ENCODE measurements at places on chromosomes 5 and 9. TPM values are rescaled to one million over a fixed set of nuclear protein-coding genes. Genes with fewer than 3 reads are reported as not detected.
A peak's percentile ranks its signal among the peaks of the same experiment; 100 is the strongest.

NR2F1 gene
- 8.1 TPM for total RNA-seq

DNA sequence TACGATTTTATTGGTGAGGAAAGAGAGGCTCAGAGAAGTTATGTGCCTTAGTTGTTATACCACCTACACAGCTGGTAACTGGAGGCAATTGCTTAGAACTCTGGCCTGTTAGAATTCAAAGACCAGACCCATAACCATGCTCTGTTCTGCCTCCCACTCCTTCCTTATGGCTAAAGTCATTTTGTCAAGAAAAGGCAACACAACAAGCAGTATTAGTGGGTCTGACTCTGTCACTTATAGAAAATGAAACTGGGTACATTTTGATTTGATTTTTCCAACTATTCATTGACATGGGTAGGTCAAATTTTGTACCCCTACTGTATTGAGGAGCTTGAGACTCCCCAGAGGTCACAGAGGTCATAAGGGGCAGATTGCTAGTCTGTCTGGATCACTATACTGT is 44.5 kb upstream of the NR3C1 start:
- no peak overlapping the region for H3K27ac ChIP-seq
- H3K4me1 ChIP-seq, result no peaks in the 10 kb centered on the region
- H3K27me3 ChIP-seq, result no peaks in the 10 kb centered on the region
- no peaks in the 10 kb centered on the region for H3K36me3 ChIP-seq
- no peak for DNase-seq
- no peak overlapping the region for H3K4me3 ChIP-seq

DNA sequence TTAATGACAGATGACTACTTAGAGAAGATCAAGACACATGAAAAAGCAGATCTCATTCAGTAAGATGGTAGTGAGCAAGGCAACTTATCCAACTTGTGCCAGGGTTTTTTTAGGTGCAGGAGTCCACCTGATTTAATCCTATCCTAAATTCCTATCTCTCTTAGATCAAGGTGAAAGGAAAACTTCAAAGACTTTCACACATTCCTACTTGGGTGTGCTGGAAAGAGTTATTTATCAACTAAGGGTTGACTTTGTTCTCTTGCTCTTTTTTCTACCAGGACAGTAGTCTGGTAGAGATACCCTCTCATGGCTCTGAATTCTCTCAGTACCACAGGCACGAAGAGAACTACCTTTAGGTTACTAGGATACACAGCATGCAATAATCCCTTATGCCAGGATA is 18.2 kb downstream of the TUT7 start:
- H3K4me3 ChIP-seq, result no peak overlapping the region
- no peaks in the 10 kb centered on the region for H3K27me3 ChIP-seq
- DNase-seq, result no peak
- H3K36me3 ChIP-seq, result peaks cover 70% of the 10 kb centered on the region
- H3K4me1 ChIP-seq, result no peaks in the 10 kb centered on the region

GRCh38 chr9:34459941-34460340 is 1.3 kb downstream of the DNAI1 start:
- DNase-seq, result no peak
- H3K4me1 ChIP-seq, result no peaks in the 10 kb centered on the region
- H3K4me3 ChIP-seq, result no peak overlapping the region
- no peaks in the 10 kb centered on the region for H3K36me3 ChIP-seq
- no peaks in the 10 kb centered on the region for H3K27me3 ChIP-seq

DNA sequence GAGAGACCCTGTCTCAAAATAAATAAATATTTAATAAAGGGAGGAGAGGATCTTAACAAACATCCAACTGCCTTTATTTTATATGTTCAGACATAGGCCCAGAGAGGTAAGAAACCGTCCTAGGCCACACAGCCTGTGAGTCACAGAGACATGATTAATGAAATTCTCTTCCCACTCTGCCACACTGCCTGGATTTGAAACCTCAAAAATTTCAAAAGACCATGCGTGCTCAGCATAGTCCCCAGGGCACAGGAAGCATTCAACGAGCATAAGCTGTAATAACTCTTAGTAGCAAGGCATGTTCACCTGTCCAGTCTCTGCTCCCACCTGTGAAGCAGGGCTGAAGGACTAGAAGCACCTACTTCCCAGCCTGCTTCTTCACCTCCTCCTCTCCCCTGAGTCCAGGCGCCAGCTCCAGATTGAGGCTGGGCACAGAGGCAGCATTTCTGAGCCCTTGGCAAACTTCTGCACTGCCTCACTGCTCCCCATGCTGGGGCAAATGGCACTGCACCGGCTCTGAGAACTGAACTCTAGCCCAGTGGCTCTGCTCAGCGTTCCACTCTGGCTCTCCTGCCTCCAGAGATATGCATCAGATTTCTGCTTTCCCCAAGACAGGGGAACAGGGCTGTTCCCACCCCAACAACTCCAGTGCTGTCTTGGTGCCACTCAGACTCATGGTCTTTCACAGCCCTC is 1.1 kb downstream of the FAT2 start:
- H3K36me3 ChIP-seq, result no peaks in the 10 kb centered on the region
- no peaks in the 10 kb centered on the region for H3K27me3 ChIP-seq
- H3K27ac ChIP-seq, result no peak overlapping the region
- H3K4me1 ChIP-seq, result no peaks in the 10 kb centered on the region
- no peak for DNase-seq

- H3K27me3 ChIP-seq, result no peaks in the 10 kb centered on the region
- no peaks in the 10 kb centered on the region for H3K36me3 ChIP-seq
- H3K27ac ChIP-seq, result no peak overlapping the region
- H3K4me1 ChIP-seq, result no peaks in the 10 kb centered on the region
Observed at GRCh38 chr5:57718155-57718554, 235.5 kb upstream of the ACTBL2 start.

GMCL2 gene
- not detected for total RNA-seq

GDA gene
- 4.8 TPM for total RNA-seq

CDH9 gene
- not detected for total RNA-seq

SHISAL2B gene
- total RNA-seq, result 3.4 TPM

GRCh38 chr9:91813176-91813795 is 136.7 kb downstream of the ROR2 start:
- no peaks in the 10 kb centered on the region for H3K36me3 ChIP-seq
- no peak overlapping the region for H3K4me3 ChIP-seq
- DNase-seq, result no peak
- H3K27ac ChIP-seq, result no peak overlapping the region
- H3K4me1 ChIP-seq, result no peaks in the 10 kb centered on the region
- H3K27me3 ChIP-seq, result no peaks in the 10 kb centered on the region

GRCh38 chr5:108437425-108437824 is 55.5 kb upstream of the FBXL17 start:
- H3K27me3 ChIP-seq, result no peaks in the 10 kb centered on the region
- H3K27ac ChIP-seq, result no peak overlapping the region
- DNase-seq, result no peak

GRCh38 chr9:113499876-113500497 is 36.5 kb downstream of the RGS3 start:
- no peak for DNase-seq
- no peaks in the 10 kb centered on the region for H3K27me3 ChIP-seq
- peaks cover 4% of the 10 kb centered on the region for H3K36me3 ChIP-seq
- no peaks in the 10 kb centered on the region for H3K4me1 ChIP-seq
- no peak overlapping the region for H3K4me3 ChIP-seq

CER1 gene
- not detected for total RNA-seq

DNA sequence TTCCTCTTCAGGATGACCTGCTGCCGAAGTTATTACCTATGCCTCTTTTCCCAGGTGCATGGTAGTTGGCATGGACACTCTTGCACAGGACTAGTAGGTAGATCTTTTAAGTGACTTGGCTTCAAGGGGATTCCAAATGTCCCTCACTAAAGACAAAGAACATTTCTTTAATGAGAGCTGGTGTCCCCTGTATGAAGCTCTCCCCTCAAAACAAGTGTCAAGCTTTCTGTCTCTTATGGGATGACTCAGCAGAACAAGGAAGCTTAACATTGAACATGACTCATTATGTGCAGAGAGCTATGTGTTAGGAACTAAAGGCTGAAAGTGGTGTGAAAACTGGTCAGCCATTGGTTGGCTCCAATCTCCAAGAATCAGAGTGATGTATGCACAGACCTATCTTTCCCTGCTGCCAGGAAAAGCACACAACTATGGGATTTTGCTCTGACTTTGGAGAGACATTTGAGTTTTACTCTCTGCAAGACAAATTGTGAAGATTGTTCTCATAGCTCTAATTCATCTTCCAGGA is 120.5 kb downstream of the PRDM6 start:
- H3K27me3 ChIP-seq, result no peaks in the 10 kb centered on the region
- no peak for DNase-seq
- no peak overlapping the region for H3K27ac ChIP-seq
- H3K36me3 ChIP-seq, result no peaks in the 10 kb centered on the region

GRCh38 chr9:135580664-135581380 is 19.3 kb downstream of the PAEP start:
- no peaks in the 10 kb centered on the region for H3K36me3 ChIP-seq
- no peaks in the 10 kb centered on the region for H3K27me3 ChIP-seq
- H3K4me1 ChIP-seq, result no peaks in the 10 kb centered on the region
- no peak for DNase-seq
- no peak overlapping the region for H3K27ac ChIP-seq

MGAT1 gene
- total RNA-seq, result 53.4 TPM

HTR4 gene
- total RNA-seq, result not detected

SLC6A7 gene
- total RNA-seq, result not detected

DNA sequence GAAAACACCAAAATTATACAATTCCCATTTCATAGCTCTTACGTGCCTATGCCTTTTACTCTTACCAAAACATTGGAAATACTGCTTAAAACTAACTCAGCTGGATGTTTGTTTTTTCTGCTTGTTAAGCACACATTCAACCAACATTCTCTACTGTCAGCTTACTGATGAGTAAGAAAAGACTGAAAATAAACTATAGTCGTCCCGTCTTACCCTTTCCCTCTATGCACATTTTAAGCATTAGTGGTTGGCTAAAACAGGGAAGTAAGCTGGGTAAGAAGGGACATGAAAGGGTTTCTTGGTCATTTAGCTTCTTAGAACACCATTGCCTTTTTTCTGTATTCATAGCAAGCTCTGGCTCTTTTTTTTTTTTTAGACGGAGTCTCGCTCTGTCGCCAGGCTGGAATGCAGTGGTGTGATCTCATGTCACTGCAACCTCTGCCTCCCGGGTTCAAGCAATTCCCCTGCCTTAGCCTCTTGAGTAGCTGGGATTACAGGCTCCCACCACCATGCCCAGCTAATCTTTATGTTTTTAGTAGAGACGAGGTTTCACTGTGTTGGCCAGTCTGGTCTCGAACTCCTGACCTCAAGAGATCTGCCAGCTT is 232.1 kb upstream of the PCSK5 start:
- no peak overlapping the region for H3K27ac ChIP-seq
- H3K27me3 ChIP-seq, result no peaks in the 10 kb centered on the region
- no peak for DNase-seq
- no peaks in the 10 kb centered on the region for H3K36me3 ChIP-seq
- H3K4me1 ChIP-seq, result no peaks in the 10 kb centered on the region
- no peak overlapping the region for H3K4me3 ChIP-seq

GRCh38 chr5:168055961-168056360 is 235.5 kb upstream of the WWC1 start:
- no peaks in the 10 kb centered on the region for H3K36me3 ChIP-seq
- DNase-seq, result no peak
- no peaks in the 10 kb centered on the region for H3K4me1 ChIP-seq

DNA sequence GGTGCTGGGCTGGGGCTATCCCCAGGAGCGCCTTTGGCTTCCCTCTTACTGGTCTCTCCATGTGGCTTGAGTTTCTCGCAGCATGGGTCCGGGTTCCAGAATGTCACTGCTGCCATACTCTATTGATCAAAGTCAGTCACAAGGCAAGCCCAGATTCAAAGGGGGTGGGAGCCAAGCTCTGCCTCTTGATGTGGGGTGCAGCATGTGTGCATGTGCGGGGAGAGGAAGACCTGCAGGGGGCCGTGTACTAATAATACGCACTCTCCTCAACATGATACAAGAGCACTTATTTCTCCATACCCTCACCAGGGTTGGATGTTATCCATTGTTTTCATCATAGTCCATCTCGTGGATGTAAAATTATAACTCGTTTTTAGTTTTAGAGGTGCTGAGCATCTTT is 81.2 kb downstream of the NDFIP1 start:
- no peaks in the 10 kb centered on the region for H3K4me1 ChIP-seq
- H3K4me3 ChIP-seq, result no peak overlapping the region
- H3K36me3 ChIP-seq, result no peaks in the 10 kb centered on the region
- H3K27me3 ChIP-seq, result no peaks in the 10 kb centered on the region

CHMP5 gene
- total RNA-seq, result 15.1 TPM

GRCh38 chr5:126002222-126002897 is 420.8 kb upstream of the GRAMD2B start:
- H3K4me3 ChIP-seq, result no peak overlapping the region
- no peaks in the 10 kb centered on the region for H3K36me3 ChIP-seq
- DNase-seq, result no peak
- no peaks in the 10 kb centered on the region for H3K27me3 ChIP-seq
- H3K27ac ChIP-seq, result no peak overlapping the region
- peaks cover 8% of the 10 kb centered on the region for H3K4me1 ChIP-seq

ROPN1L gene
- 0.32 TPM for total RNA-seq

DNA sequence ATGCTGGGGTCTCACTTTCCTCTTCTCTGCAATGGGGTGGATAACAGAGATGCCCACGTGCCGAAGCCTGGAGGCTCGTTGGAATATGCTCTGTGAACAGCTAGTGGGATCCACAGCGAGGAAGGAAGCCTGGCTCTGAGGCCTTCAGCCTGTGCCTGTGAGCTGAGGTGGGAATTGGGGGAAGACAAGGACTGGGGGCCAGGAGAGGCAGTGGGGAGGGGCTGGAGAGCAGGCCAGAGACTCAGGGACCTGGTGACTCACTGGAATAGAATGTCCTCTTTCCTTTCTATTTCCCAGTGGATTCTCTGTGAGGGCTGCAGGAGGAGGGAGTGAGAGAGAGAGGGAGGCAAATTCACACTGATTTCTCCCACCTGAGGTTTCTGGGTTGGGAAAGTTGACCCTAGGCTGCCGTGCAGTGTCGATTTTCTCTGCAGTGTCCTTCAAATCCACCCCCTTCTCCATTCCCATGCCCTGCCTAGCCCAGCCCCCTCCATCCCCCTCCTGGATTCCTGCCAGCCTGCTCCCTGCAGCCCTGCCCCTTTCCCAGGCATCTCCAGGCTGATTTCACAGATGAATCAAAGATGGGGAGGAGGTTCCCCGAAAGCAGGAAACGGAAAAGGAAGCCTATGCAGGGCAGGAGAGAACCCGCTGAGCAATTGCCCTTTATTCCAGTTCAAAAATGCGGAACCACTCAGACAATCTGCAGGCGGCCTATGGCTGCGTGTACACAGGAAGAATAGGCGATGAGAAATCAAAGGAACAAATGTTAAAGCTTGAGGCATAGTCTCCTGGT is 1.4 kb upstream of the SPAAR start:
- H3K36me3 ChIP-seq, result no peaks in the 10 kb centered on the region
- no peak overlapping the region for H3K4me3 ChIP-seq
- H3K27me3 ChIP-seq, result no peaks in the 10 kb centered on the region
- peak overlapping the region; percentile 67 for H3K27ac ChIP-seq
- DNase-seq, result peak; percentile 41

DNA sequence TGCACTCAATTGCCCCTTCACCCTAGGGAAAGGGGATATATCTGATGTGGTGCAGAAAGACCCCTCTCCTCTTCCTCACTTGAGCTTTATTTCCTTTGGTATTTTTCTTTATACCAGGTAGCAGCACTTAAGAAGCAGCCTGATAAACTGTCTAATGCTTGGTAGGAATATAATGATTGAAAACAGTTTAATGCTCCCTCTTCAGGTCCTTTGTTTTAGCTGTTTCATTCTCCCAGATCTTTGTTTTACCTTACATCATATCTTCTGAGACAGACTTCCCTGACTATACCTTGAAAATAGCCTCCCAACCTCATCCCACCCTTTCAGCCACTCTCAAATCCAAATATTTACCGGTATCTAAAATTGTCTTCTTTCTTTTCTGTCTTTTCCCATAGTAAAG is 87.9 kb downstream of the NUDT12 start:
- H3K36me3 ChIP-seq, result no peaks in the 10 kb centered on the region
- H3K4me1 ChIP-seq, result no peaks in the 10 kb centered on the region
- no peak overlapping the region for H3K4me3 ChIP-seq
- H3K27me3 ChIP-seq, result no peaks in the 10 kb centered on the region
- no peak for DNase-seq
- H3K27ac ChIP-seq, result no peak overlapping the region

FAM13B gene
- total RNA-seq, result 9.6 TPM
